ENCODE measurements at places on chromosomes 5 and 9.

GRCh38 chr9:121652021-121652837, 795 bp downstream of the DAB2IP start:
- DNase-seq, result no peak

GRCh38 chr5:91293131-91293530, 90.0 kb downstream of the ARRDC3 start:
- DNase-seq, result no peak

- no peak for DNase-seq
Observed at GRCh38 chr9:124239249-124240073, 18.3 kb upstream of the NEK6 start.

DNA sequence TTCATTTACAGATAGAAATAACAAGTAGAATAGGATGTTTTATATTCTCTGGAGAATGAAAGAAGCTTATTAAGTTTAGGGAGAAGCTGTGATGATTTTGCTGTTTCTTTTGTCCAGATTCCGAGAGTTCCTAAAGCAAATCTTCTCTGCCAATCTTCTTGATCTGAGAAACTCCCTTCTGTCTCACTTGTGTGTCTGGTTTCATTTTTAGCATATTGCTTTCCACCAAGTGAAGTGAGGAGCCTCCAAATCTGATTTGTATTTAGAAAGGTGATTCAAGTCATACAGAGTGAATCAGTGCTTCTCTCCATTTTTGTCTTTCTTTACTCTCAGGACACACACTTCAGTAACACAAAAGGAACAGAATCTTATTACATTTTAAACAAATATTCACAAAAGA, 48.4 kb downstream of the STX17 start:
- no peak for DNase-seq

GRCh38 chr5:138338411-138339090, 485 bp downstream of the FAM53C start:
- no peak for DNase-seq

DNA sequence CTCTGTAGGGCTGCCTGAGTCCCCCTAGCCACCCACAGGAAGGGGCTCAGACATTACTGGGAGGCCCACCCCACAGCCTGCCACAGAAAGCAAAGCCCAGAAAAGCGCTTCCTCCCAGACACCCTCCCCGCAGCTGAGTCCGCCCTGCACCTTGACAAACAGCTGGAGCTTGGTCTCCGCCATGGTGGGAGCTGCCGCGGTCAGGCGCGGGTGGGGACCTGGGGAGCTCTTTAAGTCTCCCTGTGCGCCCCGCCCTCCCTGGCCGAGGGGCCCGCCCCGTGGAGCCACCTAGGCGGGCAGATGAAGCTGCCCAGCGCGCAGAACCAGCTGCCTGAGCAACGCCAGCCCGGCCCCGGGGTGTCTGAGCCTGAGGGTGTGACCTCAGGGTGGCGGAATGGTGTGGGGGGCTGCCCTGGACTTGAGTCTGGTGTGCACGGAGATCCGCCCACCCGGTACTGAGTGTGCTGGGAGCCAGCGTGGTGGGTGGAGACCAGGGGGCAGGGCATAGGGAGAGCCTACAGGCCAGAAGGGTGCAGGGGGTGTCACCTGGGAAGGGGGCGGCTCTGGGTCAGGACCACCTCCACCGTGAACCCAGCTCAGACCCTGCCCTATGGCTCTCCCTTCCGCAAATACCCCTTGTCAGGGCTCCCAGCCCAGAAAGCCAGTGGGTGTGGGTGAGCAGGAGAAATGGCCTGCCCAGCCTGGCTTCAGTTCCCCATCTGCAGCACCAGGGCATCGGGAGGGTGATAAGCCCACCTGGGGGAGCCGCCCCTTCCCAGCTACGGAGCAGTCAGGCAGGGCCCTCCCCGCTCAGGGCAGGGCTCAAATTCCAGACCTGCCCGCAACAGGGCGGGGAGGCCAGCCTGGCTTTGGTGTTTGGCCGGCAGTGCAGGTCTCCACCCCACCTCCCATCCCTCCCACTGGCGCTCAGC, at the start of gene CLIC3:
Gene CLIC3, minus strand, starts transcription at position 208 of the 932 bp plus-strand sequence. Its CDS starts 25 bp downstream, at position 183.
- DNase-seq, result no peak

DNA sequence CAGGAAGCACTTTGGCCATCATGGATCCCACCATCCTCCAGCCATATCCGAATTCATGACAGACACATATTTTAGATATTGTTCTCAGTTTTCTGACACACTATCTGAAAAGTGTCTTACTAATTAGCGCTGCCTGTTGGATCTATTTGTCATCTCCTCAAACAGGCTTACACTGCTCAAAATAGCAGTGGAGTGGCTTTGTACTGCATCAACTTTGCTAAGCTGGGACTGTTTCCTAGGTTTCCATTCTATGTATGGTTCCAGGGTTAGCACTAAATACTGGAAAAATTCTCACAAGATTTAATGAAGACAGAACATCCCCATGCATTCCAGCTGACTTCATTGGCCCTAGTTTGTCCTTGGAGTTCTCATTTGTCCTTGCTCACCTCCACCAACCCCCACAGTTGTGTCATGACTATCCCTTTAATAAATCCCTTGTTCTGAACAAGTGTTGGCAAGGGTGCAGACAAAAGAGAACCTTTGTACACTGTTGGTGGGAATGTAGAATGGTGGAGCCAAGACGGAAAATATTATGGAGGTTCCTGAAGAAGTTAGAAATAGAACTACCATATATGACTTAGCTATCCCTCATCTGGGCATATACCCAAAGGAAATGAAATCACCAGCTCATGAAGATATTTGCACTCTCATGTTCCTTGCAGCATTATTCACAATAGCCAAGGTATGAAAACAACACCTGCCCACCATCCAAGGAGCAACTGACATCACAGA, 136.5 kb upstream of the RAI14 start:
- DNase-seq, result no peak

GRCh38 chr9:87534036-87534435, 36.4 kb downstream of the DAPK1 start:
- DNase-seq, result no peak

GRCh38 chr5:76679231-76679630, 36.7 kb upstream of the F2R start:
- no peak for DNase-seq

- no peak for DNase-seq
Observed at GRCh38 chr5:579211-579610, 32.9 kb upstream of the CEP72 start.

DNA sequence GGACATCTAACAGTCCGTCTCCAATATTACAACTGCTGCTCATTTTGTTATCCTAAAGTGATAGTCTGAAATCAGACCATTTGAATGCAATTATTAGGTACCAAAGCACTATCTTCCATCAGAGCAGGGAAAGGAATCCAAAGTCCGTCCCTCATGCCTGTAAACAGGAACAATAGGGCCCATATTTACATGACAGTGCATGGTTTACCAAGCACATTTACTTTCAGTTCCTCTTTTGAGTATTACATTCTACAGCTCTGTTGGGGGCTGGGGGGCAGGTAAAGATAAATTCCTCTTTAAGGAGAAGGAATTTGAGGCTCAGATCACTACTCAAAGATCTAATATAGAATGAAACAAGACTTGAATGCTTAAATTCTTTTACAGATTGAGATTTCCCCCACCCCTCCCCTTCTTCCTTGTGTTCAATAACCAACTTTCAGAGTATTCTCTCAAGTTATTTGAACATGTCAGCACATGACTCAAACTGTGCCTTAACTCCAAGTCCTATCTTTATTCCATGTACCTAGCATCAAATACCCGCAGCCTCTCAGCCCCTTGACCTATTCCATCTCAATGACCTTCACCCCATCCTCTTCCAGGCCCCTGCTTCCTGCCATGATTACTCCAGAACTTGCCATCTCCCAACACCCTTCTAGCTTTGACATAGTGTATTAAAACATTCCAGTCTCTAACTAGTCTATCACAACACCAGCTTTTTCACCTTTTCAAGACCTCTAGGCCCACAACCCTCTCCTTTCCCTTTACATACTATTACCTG, 71.0 kb downstream of the BRINP1 start:
- DNase-seq, result no peak

GRCh38 chr5:75639535-75640311, 28.5 kb downstream of the ANKDD1B start:
- DNase-seq, result no peak

- peak; percentile 51 for DNase-seq
Observed at GRCh38 chr9:7234144-7234543, 476.4 kb downstream of the KDM4C start.

GRCh38 chr5:56759521-56760216, 55.7 kb upstream of the MAP3K1 start:
- DNase-seq, result no peak

DNA sequence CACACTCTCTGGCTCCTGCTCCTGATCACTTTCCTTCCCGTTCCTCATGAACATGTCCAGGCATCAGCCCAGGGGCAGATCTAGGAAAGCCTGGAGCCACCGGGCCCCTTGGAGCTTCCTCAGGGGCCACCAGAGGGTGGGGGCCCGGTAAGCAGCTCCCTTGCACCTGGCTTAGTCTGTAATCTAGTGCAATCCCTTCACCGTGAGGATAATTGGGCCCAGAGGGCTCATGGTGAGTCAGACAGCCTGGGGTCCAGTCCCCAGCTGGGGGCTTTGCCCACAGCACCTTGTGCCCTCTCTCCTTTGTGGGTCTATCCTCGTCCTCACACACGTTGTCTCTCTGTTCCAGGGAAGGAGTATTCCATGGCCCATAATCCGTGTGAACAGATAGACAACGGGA, 10.4 kb upstream of the ALDH1B1 start:
- no peak for DNase-seq

DNA sequence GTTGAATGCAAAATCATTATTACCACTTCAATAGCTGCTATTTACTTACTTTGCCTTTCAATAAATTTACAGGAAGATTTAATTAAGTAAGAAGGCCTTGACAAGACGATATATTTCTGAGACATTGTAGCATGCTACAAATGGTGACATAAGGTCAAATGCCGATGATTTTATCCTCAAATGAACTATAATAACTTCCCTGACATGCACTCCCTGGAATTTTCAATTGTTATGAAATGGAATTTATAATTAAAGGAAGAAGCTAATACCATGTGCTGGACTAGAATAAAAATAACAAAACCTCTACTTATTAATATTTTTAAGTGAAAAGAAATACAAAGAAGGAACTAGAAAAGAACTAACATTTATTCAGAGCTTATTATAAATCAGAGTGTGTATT, 30.2 kb upstream of the ITGA1 start:
- DNase-seq, result no peak

- no peak for DNase-seq
Observed at GRCh38 chr9:93592008-93592642, 15.7 kb downstream of the PHF2 start.

DNA sequence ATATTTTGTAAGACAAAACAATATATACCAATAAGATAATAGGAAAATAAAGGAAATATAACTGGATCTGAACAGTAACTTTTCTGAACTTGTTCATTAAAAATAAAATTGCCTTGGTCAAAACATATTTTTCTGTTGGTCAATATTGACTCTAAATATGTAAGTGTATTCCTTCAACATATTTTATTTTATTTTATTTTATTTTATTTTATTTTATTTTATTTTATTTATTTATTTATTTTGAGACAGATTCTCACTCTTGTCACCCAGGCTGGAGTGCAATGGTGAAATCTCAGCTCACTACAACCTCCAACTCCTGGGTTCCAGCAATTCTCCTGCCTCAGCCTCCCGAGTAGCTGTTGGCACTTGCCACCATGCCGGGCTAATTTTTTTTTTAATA, 571.0 kb downstream of the NR2F1-AS1 start:
- DNase-seq, result no peak

GRCh38 chr9:20208961-20209371, 413.3 kb downstream of the MLLT3 start:
- DNase-seq, result no peak

DNA sequence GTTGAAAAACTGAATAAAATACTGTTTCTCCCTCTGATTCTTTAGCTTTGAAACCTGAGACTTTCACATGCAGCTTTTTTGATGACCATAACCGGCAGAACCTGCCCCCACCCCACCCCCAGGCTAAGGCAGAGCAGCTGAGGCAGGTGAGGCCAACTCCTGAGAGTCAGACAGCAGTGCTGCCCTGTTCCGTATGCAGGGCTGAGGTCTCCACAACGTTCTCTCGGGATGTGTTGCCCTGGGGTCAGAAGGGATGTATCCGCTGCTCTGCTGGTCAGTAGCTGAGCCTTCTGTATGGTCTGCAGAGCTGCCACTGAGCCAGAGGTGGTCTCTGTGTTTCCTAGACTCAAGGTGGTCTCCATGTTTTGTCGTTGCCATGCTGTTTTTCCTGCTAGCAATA, 190.5 kb downstream of the AOPEP start:
- DNase-seq, result no peak

GRCh38 chr5:67246108-67246507, 49.5 kb upstream of the CD180 start:
- DNase-seq, result peak; percentile 80

GRCh38 chr9:70801181-70801829, 320.1 kb downstream of the TRPM3 start:
- DNase-seq, result no peak

DNA sequence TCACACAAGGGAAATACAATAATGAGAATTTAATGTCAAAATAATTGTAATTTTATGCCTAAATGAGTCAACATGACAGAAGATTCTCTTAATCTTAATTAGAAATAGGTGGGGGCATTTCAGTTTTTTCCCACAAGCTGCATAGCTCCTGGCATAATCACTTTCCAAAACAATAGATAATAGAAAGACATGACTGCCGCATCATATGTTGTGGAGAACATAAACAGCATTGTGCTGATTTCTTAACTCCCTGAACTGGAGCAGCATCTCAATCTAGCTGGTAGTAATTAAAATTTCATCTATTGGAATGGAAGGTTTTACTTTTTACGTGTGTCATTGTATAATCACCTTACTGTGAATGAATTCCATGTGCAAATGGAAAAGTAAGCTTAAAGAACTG, 112.1 kb downstream of the ST8SIA4 start:
- no peak for DNase-seq

DNA sequence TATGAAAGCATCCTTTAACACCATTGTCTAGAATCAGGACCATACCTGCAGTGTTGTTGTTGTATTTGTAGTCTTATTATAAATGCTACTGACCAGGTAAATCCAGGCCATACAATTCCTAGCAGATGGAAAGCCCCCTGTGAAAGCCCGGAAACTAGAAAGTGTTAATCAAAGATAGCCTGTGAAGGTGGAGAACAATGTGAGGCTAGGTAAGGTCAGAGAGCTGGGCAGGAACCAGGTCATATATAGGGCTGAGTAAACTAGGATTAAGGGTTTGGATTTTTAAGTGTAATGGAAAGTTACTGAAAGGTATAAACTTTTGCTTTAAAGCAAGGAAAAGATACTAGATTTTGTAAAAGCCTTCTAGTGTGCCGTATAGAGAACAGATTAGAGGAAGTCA, 6.7 kb downstream of the LRRC70 start:
- no peak for DNase-seq

DNA sequence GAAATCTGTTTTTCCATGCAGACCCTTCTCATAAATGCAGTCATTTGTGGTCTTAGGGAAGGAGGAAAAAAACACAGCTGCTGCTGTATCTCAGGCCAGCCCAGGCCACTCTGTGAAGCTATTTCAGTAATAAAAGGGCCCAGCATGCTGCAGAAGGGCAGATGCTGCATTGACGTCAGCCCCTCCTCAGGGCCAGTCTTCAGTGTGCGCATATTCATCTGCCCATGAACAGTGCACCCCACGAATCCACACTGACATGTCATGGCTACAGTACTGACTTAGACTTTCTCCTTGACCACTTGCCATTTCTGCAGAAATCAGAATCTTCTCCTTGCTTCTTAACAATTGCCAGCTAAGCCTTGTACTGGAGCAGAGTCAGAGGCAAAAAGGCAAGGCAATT, 304.7 kb downstream of the GABRG2 start:
- DNase-seq, result no peak

GRCh38 chr5:90709323-90710155, 150.9 kb downstream of the ADGRV1 start:
- peak; percentile 45 for DNase-seq
